NCI-H146 (cell line): ENCODE measurements at places on chromosomes 1 and 21.

DNA sequence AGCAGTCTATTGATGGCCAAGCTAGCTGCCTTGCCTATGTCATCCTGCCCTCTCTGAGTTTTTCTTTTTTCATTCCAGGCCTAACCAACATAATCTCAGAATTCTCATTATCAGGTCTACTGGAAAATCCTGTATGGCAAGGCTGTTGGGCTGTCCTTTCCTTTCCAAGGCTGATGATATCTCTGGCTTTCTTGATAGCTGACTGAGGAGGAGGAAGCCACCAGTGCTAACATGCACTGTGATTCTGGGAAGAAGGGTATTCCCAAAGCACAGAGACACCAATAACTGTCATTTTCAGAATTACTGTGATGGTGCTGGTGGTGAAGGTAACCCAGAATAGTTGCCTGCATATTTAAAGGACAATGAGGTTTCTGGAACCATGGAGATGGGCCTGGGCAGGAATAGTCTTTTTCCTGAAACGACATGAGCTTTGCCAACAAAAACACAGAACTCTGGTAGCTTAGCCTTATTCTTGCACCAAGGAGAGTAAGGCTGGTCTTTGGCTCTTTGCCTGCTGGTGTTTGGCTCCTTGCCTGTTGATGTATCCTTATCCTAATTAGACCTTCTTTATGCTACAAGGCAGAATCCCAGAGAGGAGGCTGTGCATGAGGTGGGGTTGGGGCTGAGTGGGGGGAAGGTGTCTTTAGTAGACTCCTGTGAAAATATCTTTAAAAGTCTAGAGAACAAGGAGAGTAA lies 157.4 kb downstream of the TNFSF18 start:
- DNase-seq, result no peak

GRCh38 chr1:30444850-30445249 lies 278.5 kb downstream of the MATN1 start:
- DNase-seq, result no peak

GRCh38 chr1:1211541-1212441 lies 2.2 kb downstream of the TNFRSF4 start:
- no peak for DNase-seq

DNA sequence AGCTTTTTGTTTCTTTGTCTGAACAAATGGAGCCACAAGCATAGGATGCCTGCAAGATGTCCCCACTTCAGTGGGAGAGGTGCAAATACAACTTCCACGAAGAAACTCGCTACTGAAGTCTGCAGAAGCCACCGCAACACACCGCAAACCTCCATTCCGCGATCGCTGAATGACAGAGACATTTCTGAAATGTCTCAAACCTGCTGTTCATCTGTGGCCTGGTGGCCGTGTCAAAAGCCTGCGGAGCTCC lies 1.0 kb downstream of the TP53BP2 start:
- DNase-seq, result peak; percentile 31

- no peak for DNase-seq
These were observed 14.9 kb downstream of the TTC34 start for GRCh38 chr1:2786329-2787162.

DNA sequence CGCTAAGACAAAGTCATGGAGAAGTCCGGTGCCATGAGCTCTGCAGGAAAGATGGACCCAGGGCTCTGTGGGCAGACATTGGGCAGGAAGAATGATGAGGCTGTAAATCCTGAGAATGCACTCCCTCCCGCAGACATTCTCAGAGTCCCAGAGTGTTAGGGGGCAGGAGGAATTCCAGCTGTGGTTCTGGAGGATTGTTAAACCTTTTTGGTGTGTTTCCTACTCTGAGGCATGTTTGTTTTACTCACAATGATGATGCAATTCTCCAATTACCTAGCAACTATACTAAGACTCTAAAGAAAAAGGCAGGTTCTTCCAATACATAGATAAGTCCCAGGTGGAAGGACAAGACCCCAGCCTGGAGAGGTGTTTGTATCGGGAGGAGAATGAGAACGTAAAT lies 2.8 kb upstream of the CAPN9 start:
- no peak for DNase-seq

- no peak for DNase-seq
These were observed 38.5 kb upstream of the AK4 start for GRCh38 chr1:65109487-65109886.

DNA sequence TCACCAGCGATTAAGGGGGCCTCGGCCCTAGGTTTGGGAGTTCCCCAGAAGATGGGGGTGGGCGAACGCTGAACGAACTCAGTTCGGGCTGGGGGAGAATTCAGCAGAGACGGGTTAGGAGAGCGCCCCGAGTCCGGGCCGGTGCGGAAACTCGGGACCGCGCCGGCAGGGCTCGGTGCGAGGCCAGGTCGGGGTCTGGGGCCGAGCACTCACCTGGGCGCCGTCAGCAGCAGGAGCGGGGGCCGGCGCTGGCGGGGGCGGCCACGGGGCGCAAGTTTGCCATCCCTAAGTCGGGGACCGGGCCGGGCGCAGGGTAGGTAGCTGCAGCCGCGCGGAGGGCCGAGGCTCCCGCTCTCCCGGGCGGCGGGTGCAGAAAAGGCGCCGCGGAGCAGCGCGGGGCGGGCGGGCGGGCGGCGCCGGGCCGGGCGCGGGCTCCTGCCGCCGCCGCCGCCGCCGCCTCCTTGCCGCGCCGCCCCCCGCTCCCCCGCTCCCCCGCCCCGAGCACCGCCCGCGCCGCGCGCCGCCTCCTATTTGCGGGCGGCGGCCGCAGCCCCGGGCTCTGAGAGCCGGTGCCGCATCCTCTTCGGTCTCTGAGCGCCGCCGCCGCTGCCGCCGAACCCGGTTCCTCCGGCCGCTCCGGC lies 349 bp downstream of the ADGRB2 start:
- peak; percentile 27 for DNase-seq

- no peak for DNase-seq
These were observed 112.5 kb upstream of the RUNX3 start for GRCh38 chr1:25042331-25043227.

DNA sequence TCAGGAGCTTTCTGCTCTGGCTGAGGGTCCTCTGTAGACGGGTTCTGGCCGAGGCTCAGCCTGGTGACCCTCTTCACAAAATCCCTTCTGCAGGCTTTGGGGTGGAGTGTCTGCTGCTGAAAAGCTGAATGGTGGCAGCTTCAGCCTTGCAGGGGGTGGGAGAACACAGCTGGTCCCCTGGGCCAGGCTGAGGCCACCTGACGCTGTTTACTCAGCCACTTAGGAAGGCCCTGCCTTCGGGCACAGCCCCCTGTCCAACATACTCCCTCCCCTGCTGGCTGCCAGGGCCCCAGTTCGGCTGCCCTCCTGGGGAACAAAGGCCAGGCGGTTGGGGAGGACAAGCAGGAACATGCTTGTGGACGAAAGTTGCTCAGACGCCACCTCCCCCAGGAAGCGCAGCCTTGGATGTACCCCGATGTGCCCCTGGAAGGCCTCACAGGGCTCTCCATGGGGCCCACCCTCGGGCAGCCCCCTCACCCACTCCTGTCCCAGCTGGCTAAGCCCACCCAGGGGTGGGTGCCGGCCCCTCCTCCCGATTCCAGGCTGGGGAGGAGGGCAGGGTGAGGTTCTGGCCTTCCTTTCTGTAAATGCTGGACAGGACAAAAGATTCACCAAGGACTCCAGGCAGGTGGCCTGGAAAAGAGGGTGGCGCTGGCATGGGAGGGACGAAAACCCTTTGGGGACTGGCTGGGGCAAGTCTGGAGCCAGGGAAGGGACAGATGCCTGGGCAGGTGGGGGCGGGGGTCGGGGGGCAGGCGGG lies at the start of gene ANKRD65:
ANKRD65 (minus strand) TSS at position 130 of the 760 bp plus-strand sequence. CDS start 271 bp downstream, outside the sequence.
- DNase-seq, result peak; percentile 94

- DNase-seq, result peak; percentile 73
These were observed 15.9 kb downstream of the SYT2 start for GRCh38 chr1:202694314-202694713.

GRCh38 chr1:91851130-91852010 lies 34.6 kb downstream of the TGFBR3 start:
- DNase-seq, result peak; percentile 70

DNA sequence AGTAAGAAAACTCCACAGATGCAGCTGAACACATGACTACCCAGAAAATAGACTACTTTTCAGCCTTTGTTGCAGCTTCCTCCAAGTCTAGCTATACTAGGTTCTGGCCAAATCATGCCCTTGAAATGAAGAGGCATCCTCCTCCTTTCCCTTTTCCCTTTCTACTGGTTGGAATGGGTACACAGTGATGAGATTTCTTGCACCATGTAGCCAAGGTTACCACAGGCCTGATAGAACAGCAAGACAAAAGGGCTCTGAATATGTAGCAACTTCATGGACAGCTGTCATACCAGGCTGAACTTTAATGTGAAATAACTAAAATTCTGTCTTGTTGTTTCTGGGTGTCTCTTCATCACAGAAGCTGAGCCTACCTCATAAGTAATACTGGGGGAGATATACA lies 146.5 kb downstream of the PDE4B start:
- DNase-seq, result no peak

DNA sequence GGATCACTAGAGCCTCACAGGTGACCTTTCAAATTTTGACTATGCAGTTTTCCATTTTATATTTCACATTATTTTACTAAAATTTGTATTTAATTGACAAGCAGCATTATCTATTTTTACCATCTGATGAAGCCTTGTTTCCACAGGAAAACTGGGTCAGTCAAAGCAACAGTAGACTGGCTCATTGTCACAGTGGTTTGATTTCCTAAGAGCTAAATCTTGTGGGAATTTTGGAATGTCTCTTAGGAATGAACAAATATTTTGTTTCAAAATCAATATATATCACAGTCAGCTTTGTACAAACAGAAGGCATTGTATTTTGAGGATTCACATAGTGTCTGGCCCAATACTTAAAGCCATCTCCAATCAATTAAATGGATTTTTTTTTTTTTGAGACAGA lies 152.6 kb upstream of the RNPC3 start:
- DNase-seq, result no peak

DNA sequence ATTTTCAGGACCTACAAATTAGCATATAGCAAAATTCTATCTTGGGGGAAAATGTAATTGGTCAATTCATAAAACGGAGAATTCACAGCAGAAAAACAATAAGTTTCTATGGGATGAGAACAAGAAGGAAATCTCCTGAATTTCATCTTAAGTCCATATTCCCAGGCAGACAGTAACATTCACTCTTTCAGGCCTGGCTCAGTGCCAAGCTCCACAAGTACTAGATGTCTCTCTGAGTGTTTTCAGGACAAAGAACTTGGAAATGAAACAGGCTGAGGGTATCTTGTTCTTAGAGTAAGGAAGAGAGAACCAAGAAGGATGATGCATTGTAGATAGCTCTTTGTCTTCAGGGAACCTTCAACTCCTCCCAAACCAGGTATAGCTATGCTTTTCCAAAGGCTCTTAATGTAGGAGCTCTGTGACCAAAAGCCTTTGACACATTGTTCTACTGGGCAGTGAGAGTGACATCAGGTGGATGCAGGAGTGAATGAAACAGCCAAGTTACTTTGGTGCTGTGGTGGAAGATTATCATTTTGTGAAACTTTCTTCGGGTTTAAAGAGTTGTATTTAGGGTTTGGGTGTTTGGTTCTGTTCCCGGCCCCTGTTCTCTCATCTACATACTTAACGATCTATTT lies 298.3 kb downstream of the GPATCH2 start:
- peak; percentile 32 for DNase-seq

DNA sequence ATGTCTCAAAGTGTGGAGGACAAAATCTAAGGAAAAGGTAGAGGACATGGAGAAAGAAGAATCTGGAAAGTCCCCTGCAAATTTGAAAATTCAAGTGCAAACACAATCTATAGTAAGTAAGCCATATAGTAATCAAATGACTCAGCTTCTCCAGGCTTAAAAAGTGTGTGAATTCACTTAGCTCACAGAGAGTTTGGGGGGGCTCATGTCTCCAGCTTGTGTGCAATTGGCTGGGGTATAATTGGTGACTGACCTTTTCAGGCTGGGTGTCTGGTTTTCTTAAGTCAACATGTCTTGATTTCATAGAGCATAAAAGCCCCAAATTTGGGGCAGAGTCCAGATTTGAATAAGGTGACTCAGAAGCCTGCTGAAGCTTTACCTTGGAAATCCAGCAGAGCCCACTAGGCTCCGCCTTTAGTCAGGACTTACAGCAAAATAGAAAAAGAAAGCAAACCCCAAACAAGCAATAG lies 8.6 kb downstream of the CLDN14 start:
- DNase-seq, result no peak

GRCh38 chr1:1175221-1176062 lies 1.8 kb downstream of the TTLL10 start:
- DNase-seq, result no peak

- no peak for DNase-seq
These were observed 86.0 kb upstream of the SELENON start for GRCh38 chr1:25713961-25714360.
